Endothelial cell (in vitro differentiated cells): ENCODE measurements at places on chromosomes 12 and 14. TPM values are rescaled to one million over a fixed set of nuclear protein-coding genes. Genes with fewer than 3 reads are reported as not detected.
A peak's percentile ranks its signal among the peaks of the same experiment; 100 is the strongest.

Gene EMP1
- total RNA-seq, result 273 TPM

Gene ASCL4
- not detected for total RNA-seq

Gene CEBPE
- not detected for total RNA-seq

Gene CCDC197
- not detected for total RNA-seq

DNA sequence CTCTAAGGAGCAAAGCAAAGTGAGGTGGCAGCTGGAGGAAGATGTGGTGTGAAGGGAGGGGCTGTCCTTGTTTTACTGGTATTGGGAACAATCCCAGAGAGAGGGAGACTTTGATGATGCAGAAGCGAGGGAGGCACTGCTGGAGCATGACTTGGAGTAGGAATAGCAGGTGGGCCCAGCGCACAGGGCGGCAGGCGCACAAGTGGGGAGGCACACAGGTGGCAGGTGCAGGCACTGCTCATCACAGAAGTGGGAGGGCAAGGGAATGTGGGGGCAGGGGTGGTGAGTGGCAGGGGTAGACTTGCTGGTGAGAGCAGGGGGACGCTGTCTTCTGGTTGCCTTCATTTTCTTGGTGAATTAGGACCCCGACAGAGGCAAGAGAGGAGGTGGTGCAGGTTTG lies 11.5 kb upstream of the IFI27 start:
- no peak overlapping the region for H3K4me3 ChIP-seq
- DNase-seq, result no peak
- H3K27ac ChIP-seq, result no peak overlapping the region
- peaks cover 10% of the 10 kb centered on the region for H3K36me3 ChIP-seq

Gene WDR89
- total RNA-seq, result 15.3 TPM

GRCh38 chr12:19036673-19037357 lies 92.7 kb upstream of the PLEKHA5 start:
- H3K4me3 ChIP-seq, result no peak overlapping the region
- peaks cover 3% of the 10 kb centered on the region for H3K27me3 ChIP-seq
- peaks cover 7% of the 10 kb centered on the region for H3K36me3 ChIP-seq
- H3K4me1 ChIP-seq, result peaks cover 15% of the 10 kb centered on the region

Gene UBE3B
- total RNA-seq, result 44.3 TPM

DNA sequence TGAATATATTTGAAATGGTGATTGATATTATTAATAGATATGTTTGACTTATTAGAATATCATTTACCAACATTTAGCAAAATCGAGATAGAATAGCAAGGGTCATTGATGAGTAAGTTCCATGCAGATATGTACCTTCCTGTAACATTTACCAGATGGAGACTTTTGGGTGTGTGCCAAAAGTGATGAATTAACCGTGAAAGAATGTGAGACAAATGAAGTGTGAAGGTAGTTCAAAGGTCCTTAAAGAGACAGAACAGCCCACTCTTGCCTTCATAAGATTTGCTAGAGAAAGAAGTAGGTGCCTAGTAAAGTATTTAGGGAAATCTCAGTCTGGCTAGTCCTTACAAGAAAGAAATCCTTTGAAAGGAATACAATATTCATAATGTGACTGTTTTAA lies 45.5 kb downstream of the FGD4 start:
- H3K36me3 ChIP-seq, result no peaks in the 10 kb centered on the region
- H3K27ac ChIP-seq, result peak overlapping the region; percentile 86
- H3K4me1 ChIP-seq, result peaks cover 54% of the 10 kb centered on the region
- no peak overlapping the region for H3K4me3 ChIP-seq
- no peak for DNase-seq

- H3K27ac ChIP-seq, result peak overlapping the region; percentile 68
- no peak overlapping the region for H3K4me3 ChIP-seq
- no peaks in the 10 kb centered on the region for H3K27me3 ChIP-seq
- peak; percentile 10 for DNase-seq
Measured at GRCh38 chr14:68140076-68140741, 320.6 kb downstream of the RAD51B start.

DNA sequence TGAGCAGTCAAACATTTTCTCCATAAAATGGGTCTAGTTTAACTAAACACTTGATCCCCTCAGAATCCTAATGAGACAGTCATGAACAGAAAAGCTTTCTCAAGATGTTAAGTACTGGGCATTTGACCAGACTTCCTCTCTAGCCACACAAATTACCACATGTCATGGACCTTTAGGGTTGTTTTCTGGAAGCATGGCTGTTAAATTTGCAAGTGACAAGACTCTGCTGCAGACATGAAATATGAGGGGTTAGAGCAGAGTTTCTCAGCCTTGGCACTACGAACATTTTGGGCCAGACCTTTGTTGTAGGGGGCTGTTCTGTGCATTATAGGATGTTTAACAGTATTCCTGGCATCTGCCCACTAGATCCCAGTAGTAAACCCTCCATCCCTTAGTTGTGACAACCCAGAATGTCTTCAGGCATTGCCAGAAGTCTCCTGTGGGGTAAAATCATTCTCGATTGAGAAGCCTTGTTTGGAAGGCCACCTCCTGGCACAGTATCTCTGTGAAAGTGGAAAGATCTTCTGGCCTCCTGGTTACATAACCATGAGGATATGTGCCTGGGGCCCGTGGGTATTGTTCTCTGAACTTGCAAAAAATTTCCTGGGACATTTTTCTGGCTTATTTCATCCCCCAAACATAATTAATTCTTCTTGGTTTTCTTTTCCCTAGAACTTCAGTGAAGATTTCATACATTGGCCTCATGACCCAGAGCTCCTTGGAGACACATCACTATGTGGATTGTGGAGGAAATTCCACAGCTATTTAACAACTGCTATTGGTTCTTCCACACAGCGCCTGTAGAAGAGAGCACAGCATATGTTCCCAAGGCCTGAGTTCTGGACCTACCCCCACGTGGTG lies 4.3 kb downstream of the TMEM106C start:
- peaks cover 7% of the 10 kb centered on the region for H3K27me3 ChIP-seq
- H3K27ac ChIP-seq, result no peak overlapping the region
- H3K4me1 ChIP-seq, result peaks cover 12% of the 10 kb centered on the region
- no peak for DNase-seq
- no peaks in the 10 kb centered on the region for H3K36me3 ChIP-seq

Gene DBX2
- total RNA-seq, result not detected

Gene SOAT2
- total RNA-seq, result not detected

GRCh38 chr14:43471595-43471994 lies 1035.5 kb downstream of the FSCB start:
- no peak overlapping the region for H3K4me3 ChIP-seq
- no peaks in the 10 kb centered on the region for H3K36me3 ChIP-seq
- no peaks in the 10 kb centered on the region for H3K27me3 ChIP-seq
- H3K27ac ChIP-seq, result no peak overlapping the region
